ENCODE measurements at places on chromosomes 1 and 21.

GRCh38 chr1:165137551-165138316 is 218.8 kb downstream of the LMX1A start:
- DNase-seq = no peak

- DNase-seq = no peak
Observed at GRCh38 chr1:207017615-207018559, 14.7 kb downstream of the C1orf116 start.

GRCh38 chr21:25300632-25301031 is 306.6 kb downstream of the MRPL39 start:
- no peak for DNase-seq

- no peak for DNase-seq
Observed at GRCh38 chr21:46028573-46029091, 47.1 kb downstream of the COL6A1 start.

DNA sequence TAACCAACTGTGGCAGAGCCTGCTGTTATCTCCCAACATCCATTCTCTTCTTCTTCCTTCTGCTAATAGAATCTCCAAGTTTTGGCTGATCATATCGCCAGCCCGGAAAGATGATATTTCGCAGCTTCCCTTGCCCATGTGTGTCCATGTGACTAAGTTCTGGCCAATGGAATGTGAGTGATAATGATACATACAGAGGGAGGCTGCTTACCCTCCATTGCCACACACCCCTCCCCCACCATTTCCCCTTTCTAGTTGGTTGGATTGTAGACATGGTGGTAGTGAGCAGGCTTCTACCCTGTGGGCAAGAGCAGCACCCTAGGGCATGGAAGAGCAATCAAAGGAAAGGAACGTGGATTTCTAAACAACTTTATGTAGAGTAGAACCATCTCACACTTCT is 48.8 kb downstream of the SLC9C2 start:
- no peak for DNase-seq

GRCh38 chr1:246246430-246246829 is 260.6 kb downstream of the SMYD3 start:
- DNase-seq = no peak

DNA sequence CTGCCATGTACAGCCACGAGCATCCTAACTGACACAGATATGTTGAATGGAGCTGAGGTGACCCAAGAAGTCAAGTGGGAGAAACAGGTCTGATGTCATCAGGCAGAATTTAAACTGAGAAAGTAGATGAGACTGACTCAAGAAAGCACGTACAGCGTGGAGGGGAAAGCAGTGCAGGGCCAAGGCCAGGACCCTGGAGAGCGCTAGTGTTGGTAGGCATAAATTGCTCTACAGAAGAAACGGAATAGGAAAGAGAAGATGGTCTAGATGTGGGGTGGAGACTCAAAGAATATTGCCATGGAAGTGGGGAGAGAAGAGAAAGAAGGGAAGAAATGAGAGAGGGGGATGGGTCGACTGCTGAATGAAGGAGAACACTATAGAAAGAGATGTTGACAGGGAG is 45.3 kb upstream of the GJB5 start:
- no peak for DNase-seq

DNA sequence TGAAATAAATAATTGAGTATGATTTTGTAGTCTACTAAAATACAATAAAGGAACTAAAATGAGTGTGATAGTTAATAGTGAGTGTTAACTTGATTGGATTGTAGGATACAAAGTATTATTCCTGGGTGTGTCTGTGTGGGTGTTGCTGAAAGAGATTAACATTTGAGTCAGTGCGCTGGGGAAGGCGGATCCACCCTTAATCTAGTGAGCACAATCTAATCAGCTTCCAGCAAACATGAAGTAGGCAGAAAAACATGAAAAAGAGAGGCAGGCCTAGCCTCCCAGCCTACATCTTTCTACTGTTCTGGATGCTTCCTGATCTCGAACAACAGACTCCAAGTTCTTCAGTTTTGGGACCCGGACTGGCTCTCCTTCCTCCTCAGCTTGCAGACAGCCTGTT is 1716.6 kb downstream of the MRPL39 start:
- no peak for DNase-seq

- DNase-seq = no peak
Observed at GRCh38 chr1:201594575-201595245, 55.8 kb downstream of the NAV1 start.

- DNase-seq = no peak
Observed at GRCh38 chr1:28790377-28791035, 21.5 kb upstream of the OPRD1 start.

- no peak for DNase-seq
Observed at GRCh38 chr1:85576642-85577418, 3.7 kb upstream of the CCN1 start.

- no peak for DNase-seq
Observed at GRCh38 chr1:9120312-9120958, 8.5 kb downstream of the GPR157 start.

GRCh38 chr1:27804791-27805190 is 25.8 kb upstream of the PPP1R8 start:
- DNase-seq = no peak

DNA sequence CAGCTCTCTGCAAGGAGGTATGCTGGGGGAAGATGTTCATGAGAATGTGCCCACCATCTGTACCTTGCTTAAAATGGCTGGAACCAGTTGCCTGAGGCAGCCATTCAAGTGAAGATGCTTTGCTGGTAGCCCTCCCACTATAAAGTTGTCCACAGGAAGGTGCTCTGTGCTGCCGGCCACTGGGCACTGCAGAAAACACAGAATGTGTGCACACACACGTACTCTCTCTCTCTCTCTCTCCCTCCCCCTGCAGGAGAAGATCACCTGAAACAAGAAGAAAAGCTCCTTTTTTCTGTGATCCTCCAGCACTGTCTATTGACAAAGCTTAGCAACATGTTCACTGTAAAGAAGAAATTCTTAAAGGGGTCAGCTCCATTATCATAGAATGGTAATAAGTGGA is 134.8 kb downstream of the PIGK start:
- DNase-seq = no peak

Data from T-helper 1 cell (primary cell).